ENCODE measurements at places on chromosomes 2 and 18.

DNA sequence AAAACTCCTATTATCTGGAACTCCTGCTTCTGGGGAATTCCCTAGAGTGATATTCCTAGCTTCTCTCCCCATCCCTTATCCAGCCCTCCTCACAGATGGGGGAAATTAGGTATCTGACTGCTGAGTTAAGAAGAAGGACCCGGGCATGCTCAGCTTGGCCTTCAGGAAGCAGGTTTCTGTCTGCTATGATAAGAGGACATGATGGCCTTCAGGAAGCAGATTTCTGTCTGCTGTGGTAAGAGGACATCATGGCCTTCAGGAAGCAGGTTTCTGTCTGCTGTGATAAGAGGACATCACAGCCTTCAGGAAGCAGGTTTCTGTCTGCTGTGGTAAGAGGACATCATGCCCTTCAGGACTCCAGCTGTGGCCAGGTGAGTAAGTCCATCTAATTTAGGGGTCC lies 65.2 kb downstream of the PLEKHM3 start:
- DNase-seq: no peak

DNA sequence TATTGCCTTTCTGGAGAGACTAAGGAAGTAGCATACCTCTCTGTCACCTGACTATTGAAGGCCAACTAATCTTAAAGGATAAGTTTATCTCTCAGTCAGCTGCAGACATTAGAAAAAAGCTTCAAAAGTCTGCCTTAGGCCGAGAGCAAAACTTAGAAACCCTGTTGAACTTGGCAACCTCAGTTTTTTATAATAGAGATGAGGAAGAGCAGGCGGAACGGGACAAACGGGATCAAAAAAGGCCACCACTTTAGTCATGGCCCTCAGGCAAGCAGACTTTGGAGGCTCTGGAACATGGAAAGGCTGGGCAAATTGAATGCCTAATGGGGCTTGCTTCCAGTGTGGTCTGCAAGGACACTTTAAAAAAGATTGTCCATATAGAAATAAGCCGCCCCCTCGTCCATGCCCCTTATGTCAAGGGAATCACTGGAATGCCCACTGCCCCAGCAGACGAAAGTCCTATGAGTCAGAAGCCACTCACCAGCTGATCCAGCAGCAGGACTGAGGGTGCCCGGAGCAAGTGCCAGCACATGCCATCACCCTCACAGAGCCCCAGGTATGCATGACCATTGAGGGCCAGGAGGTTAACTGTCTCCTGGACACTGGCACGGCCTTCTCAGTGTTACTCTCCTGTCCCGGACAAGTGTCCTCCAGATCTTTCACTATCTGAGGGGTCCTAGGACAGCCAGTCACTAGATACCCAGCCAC lies 61.5 kb upstream of the FAM98A start:
- DNase-seq: no peak

DNA sequence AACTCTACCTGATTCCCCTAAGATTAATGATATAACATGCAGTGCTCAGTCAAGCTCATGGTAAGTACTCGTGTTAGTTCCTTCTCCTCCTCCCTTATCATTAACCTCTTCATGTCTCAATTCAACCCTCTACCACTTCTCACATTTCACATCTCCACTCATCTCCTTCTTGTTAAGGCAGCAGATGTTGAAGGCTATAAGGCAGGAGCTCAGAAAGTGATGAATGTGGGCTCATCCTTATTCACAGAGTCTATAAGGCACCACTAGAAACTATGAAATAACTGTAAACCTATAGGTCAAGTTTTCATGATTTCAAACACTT lies 56.0 kb downstream of the CLHC1 start:
- no peak for DNase-seq

DNA sequence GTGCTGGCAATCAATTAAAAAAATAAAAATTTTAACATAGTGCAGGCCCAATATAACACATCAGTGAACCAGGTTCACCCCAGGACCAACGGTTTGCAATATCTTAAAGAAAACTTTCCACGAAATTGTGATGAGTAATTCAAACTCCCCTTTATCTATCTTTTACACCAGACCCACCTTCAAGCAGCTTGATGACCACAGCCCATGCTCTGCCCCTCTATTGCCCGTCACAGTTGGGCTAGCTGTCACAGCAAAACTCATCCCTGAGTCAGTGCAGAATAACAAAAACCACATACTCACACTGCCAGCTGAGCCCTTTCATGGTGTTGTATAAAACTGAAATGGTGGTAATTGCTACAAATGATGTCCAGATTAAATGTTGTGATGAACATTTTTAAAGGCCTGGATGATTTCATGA lies 112.5 kb upstream of the CREB1 start:
- no peak for DNase-seq

DNA sequence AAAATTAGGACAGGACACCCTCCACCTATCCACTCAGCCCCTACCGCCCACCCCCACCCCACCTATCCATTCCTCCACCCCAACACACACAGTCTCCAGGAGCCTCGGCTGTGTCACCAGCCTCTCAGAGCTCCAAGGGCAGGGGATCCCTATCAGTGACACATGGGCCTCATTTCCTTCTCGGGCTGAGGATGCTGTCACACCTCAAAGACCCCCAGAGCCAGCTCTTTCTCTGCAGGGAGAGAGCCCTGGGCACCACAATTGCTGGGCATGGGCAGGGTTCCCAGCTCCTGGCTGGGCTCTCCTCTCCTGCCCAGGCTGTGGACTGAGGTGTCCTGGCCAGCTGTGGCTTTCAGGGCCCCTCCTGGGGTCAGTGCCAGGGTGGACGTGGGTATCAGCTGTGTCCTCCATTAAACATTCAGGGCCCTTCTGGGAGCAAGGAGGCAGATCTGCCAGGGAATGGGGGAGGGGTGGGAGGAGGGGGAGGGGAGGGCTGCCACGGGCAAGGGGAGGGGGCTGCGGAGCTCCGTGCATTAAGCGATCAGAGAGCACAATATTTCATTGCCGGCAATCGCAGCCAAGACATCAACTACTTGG lies 14.3 kb upstream of the ECEL1 start:
- no peak for DNase-seq

- no peak for DNase-seq
Measured at GRCh38 chr2:96584017-96584416, 47.5 kb downstream of the ARID5A start.

GRCh38 chr18:55286257-55286825 lies 301.7 kb downstream of the TCF4 start:
- no peak for DNase-seq

- DNase-seq: no peak
Measured at GRCh38 chr2:83967854-83968253, 491.2 kb downstream of the SUCLG1 start.

- no peak for DNase-seq
Measured at GRCh38 chr2:2512931-2513330, 181.9 kb upstream of the MYT1L start.

GRCh38 chr18:74337912-74338309 lies 22.3 kb downstream of the C18orf63 start:
- DNase-seq: no peak

DNA sequence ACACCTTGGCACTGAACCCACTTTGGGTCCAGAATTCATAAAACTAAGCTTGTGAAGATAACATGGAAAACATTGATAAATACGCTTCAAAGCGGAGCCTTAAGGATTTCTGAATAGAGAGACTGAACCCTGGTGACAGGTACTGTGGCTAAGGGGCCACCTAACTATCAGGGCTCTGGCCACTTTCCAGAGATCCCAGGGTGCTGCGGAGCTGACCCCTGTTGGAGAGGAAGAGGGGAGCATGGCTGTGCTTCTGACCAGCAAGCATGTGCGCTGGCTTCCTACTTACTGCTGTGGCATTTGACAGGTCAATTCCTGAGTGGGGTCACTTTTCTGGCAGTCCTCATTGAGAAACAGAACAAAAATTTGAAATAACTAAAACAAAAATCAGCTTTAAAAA lies 228.3 kb downstream of the NAPG start:
- DNase-seq: no peak

DNA sequence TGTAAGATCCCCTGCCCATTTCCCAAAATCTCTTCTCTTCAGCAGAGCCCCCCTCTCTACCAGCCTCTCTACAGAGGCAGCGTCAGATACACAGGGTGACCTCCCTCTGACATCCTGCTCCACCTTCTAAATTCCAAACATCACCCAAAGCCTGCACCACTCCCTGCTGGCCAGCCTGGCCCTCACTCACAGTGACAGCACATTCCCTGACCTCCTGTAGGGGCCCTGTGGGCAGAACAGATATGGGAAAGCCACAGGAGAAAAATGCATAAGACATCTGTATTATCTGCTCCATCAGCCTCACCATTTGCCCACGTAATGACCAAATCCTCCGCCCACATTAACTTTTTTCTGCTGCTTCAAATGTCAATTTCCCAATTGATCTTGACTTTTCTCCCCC lies 40.6 kb downstream of the TRABD2A start:
- DNase-seq: no peak

DNA sequence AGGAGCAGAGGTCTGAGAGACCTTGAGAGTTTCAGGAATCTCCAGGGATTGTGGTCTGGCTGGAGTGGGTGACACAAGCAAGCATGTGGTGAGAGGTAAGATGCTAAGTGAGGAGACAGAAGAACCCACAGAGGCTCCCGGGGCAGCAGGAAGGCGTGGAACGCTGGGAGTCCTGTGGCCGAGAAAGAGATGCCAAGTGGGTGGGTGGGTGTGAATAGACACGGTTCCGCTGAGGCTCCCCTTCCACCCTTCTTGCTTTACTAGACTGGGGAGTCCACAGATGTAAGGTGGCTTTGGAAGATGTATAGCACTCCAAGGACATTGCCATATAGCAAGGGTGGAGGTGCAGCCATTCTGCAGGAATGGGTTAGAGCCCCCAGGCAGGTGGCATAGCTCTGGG lies 4.2 kb downstream of the TEX51 start:
- DNase-seq: no peak

- no peak for DNase-seq
Measured at GRCh38 chr18:24791751-24792545, 331.5 kb downstream of the HRH4 start.

DNA sequence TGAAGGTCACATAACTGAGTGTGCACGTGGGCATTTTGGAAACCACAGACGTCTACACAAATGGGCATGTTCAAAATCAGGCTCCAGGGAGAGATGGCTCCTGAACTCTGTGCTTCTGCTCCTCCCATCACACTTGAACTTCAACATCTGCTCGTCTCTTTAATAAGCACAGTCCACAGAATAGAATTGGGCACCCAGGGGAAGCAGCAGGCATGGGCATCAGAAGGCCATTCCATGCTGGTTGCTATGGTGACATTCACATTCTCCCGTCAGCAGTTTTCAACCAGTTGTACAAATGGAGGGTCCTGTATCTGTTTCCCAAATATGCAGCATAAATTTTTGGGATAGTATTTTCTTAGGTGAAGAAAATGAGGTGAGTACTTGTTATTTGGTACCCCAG lies 183.7 kb upstream of the COPS8 start:
- DNase-seq: no peak

DNA sequence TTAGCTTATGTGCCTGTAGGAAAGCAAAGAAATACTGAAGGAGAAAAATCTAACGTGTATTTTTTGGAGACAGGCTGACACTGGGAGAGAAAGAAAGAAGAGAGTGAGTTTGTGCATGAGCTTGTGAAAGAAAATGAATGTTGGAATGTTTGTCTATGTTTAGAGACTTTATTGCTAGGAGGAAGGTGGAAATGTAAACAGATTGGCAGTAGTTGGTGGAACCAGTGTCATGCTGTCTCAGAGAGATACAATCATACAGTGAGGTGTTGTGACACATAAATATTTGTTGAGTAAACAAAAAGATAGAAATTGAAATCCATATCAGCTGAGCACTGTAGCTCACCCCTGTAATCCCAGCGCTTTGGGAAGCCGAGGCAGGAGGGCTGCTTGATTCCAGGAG lies 222.2 kb upstream of the MEIS1 start:
- no peak for DNase-seq

- no peak for DNase-seq
Measured at GRCh38 chr18:78448106-78448505, 531.5 kb upstream of the SALL3 start.

DNA sequence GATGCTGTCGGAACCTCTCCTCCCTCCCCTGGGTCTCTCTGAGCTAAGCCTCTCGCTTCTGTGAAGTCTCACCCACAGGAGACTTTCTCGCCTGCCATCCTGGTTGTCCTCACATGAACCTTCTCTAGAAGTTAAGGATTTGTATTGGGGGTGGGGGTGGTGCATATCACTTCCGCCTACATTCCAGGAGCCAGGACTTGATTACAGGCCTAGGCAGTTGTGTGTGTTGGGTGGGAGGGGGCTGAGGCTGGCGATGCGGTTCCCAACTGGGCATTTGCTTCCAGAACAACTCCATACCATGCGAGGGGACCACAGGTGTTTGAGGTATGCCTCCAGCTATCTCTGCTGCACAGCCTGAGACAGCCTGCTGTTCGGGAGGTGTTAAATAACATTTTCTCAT lies 56.8 kb upstream of the MGAT4A start:
- DNase-seq: no peak

- no peak for DNase-seq
Measured at GRCh38 chr18:48831113-48831759, 119.5 kb downstream of the SMAD7 start.

- DNase-seq: no peak
Measured at GRCh38 chr2:219687882-219688559, 60.6 kb downstream of the SLC4A3 start.

DNA sequence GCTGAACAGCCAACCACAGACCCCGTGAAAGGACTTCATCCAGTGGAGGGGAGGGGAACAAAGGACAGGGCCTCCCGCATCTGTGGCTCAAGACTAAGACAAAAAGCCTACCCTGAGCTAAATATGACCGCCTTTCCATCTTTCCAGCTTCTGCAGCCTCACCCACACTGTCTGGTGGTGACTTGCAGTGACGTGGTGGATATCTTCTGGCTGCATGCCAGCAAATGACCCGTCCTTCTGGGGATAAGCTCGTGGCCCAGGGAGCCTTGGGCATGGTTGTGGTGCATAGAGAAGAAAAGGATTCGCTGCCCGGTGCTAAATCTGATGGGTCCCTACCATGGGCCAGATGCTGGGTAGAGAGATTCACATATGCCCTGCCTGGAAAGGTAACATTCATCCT lies 8.7 kb upstream of the NGEF start:
- no peak for DNase-seq

DNA sequence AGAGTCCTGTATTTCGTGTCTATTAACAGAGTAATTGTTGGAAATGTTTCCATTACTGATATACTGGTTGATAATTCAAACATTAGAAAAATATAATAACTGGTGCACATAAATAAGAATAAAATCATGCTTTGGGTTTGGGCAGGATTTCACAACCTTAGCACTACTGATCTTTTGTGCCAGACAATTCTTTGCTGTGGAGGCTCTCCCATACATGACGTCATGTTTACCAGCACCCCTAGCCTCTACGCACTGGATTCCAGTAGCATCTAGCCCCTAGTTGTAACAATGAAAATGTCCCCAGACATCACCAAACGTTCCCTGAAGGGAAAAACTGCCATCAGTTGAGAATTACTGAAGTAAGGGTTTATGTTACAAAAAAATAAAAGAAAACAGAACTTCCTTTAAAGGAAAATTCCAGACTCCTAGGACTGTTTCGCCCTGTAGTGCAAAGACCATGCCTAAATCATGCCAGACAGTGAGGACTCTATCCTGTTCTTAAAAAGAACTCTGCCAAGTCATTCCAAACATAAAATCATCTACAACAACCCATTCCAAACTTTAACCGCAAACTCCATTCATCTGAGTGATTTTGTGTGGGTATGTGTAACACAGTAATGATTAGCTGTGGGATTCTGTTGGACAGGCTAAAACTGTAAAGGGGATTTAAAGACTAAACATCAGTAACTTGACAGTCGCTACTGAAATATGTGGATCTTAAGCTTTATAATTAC lies 313.4 kb upstream of the CCDC68 start:
- DNase-seq: no peak

- DNase-seq: no peak
Measured at GRCh38 chr2:22282916-22283315, 1102.1 kb upstream of the KLHL29 start.

GRCh38 chr2:150174056-150174805 lies 313.2 kb downstream of the RND3 start:
- DNase-seq: no peak
